Muscle of arm (tissue), 14 donors: ENCODE measurements at places on chromosomes 2 and 18. TPM values are rescaled to one million over a fixed set of nuclear protein-coding genes. Genes with fewer than 3 reads are reported as not detected.
A peak's percentile ranks its signal among the peaks of the same experiment; 100 is the strongest.

DNA sequence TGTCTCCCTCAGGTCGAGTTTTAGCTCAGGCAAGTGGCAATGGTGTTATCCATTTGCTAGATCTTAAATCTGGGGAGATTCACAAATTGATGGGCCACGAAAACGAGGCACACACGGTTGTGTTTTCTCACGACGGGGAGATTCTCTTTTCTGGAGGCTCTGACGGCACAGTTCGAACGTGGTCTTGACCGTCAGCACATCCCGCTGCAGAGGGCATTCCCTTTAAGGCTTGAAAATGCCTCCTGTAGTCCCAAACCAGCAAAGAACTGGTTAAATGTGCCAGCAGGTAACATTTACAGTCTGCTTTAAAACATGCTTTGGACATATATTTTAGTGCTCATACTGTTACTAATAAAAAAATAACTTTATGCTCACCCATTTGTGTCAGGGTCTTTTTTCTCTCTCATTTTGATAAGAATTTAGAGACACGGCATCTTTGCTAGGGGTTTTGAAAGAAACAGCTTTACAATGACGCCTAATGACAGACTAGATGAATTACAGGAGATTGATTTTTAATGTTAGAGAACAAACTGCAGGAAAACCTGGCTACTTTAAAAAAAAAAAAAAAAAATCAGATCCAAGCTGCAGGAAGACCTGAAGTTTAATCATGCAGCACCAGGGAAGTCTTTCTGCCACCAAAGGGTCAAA lies 602 bp upstream of the VWC2L start:
- DNase-seq = no peak

GRCh38 chr18:33201509-33201926 lies 239.0 kb downstream of the CCDC178 start:
- peak; percentile 48 for DNase-seq

DNA sequence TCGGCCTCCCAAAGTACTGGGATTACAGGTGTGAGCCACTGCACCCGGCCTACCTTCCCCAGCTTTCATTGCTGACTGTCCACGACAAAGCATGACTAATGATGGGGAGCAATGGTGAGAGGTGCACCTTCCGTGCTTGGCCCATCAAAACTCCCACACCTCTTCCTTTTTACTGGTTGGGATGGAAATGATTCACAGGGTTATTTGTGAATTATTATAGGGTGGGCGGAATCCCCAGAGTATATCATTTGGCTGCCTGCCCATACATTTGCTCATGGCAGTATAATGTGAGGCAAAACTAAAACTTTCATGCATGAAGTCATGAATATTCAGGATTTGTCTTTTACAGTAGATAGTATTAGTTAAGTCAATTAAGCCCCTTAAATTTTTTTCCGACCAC lies 334.2 kb upstream of the NETO1 start:
- no peak for DNase-seq

GRCh38 chr2:106065268-106065982 lies 128.7 kb downstream of the UXS1 start:
- no peak for DNase-seq

- no peak for DNase-seq
These were observed 53.8 kb downstream of the EFEMP1 start for GRCh38 chr2:55869637-55870325.

GRCh38 chr2:68913359-68913758 lies 39.3 kb downstream of the GKN2 start:
- DNase-seq = no peak

GRCh38 chr2:120344214-120344975 lies 1.5 kb upstream of the INHBB start:
- DNase-seq = no peak

DNA sequence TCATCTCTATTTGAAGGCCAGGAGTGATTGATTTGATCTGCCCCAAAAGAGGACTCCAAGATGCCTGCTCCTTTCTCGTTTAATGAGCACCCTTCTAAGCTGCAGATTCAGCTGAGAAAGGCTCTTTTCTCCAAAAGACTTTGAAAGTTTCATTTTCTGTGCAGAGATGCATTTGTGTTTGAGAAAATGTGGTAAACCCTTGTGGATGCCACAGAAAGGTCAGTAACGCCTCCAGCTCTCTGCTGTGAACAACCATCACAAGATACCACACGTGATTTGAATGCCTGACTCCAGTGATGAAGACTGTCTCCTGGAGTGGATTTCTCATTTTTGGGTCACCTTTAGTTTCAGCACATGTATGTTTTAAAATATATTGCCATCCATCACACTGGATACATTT lies 35.0 kb upstream of the CCDC85A start:
- no peak for DNase-seq

GRCh38 chr18:64055019-64055418 lies 85.1 kb downstream of the SERPINB8 start:
- no peak for DNase-seq

DNA sequence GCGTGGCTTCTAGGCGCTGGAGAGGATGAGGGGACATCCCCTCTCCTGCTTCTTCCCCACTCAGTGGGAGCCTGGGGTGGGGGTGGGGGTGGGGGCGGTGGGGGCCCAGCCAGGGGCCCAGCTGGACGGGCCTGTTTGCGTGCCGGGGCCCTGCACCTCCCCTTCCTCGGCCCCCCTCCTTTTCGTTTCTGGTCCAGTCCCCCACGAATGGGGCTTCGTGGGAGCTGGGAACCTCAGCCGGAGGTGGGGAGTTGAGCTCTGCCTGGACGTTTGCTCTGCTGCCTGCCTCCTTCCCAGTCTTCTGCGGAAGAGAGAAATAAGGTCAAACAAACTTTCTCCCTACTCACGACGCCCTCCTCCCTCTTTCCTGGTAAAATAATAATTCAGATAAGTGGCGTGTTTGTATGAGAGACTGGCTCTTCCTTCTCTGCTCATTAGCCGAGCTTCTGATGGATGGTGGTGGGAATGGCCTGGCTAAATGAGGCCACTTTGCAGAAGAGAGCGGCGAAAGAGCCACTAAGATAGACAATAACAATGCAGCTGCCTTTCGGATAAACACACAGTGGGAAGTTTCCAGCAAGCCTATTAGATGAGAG lies 782 bp downstream of the MTA3 start:
- peak; percentile 63 for DNase-seq

GRCh38 chr2:132549935-132550670 lies 119.9 kb downstream of the LYPD1 start:
- no peak for DNase-seq

GRCh38 chr18:5250603-5251002 lies 44.9 kb downstream of the ZBTB14 start:
- no peak for DNase-seq

GRCh38 chr2:37886745-37887144 lies 38.3 kb upstream of the RMDN2 start:
- no peak for DNase-seq

- no peak for DNase-seq
These were observed 204.5 kb upstream of the REV1 start for GRCh38 chr2:99694331-99694730.

GRCh38 chr18:28120828-28121515 lies 56.0 kb downstream of the CDH2 start:
- no peak for DNase-seq

GRCh38 chr18:62396381-62396780 lies 71.3 kb downstream of the TNFRSF11A start:
- no peak for DNase-seq

DNA sequence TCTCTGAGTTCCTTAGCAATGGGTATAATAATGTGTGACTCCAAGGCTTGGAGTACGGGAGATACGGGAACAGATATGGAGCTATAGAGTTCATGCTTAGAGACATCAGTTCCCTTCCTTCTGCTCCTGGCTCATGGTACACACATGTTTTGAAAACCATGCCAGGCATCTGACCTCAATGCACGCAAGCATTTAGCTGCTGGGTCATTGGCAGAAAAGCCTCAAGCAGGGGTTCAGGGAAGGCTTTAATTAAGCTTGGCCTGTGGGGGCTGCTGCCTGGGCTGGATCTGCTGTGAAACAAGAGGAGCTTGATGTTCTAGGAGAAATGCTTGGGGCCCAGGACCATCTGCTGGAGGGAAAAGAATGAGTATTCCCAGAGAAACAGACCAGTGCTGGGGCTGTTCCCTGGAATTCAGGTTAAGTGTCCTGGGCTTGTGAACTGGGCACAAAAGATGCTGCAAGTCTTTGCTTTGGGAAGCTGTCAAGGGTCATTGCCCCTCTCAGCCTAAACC lies 3.2 kb downstream of the ALLC start:
- no peak for DNase-seq

DNA sequence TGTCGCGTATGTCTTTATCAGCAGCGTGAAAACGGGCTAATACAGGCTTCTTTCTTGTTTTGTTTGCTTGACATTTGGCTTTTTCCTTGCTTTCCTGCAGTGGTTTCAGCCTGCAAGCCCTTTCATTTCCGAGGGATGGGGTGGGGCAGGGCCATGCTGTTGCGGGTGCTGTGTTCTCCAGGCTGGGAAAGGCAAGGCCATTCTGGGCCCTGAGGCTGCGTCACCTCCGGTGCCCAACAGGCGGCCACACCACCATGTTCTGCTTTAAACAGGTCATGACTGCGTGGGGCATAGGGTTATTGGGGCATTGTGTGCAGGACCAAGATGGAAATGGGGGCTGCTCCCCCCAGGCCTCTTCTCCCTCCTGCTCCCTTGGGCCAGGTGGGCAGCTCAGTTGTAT lies 38.6 kb upstream of the PLB1 start:
- no peak for DNase-seq

LINC00305 gene
- not detected for polyA plus RNA-seq

GPR35 gene
- 1.2 TPM for polyA plus RNA-seq
